ENCODE measurements at places on chromosomes 3 and 15.

DNA sequence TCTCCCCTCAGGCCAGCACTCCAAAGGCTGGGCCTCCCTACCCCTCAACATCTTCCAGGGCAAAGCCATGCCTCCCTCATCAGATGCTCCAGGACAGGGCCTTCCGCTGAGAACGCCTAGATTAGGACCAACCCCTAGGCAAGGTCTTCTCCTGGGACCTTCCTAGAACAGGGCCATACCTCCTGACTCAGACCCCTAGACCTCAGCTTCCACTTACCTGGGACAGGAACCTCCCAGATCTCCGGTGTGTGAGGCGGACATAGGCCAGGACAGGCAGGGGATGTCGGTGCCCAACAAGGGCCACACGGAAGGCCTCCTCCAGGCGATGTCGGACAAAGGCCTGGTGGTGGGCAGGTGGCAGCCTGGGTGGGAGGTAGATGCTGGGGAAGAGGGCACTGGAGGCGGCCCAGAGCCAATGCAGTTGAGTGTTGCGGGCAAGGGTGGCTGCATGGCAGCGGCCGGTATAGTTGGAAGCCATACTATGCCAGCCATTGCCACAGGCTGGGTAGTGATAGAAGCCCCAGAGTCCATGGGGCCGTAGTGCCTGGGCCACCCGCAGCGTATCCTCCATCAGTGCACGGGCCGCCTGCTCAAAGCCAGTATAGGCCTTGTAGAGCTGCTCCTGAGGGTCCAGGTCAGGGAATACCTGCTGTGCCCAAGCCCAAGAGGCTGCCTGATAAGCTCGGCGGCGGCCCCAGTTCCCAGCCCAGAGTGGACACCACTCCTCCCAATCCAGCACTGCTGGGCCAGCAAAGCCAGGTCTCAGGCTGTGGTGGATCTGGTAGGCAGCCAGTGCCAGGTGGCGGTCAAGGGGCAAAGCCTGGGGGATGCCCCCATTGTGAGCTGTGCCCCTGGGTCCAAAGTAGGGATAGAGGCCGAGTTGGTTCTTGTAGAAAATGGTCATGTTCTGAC lies 2.5 kb upstream of the IFRD2 start:
- DNase-seq = no peak

- no peak for DNase-seq
Observed at GRCh38 chr3:53478166-53478830, 16.1 kb upstream of the CACNA1D start.

- DNase-seq = peak; percentile 39
Observed at GRCh38 chr3:106485802-106486201, 617.0 kb upstream of the CBLB start.

- no peak for DNase-seq
Observed at GRCh38 chr15:37077623-37078351, 22.6 kb downstream of the MEIS2 start.

DNA sequence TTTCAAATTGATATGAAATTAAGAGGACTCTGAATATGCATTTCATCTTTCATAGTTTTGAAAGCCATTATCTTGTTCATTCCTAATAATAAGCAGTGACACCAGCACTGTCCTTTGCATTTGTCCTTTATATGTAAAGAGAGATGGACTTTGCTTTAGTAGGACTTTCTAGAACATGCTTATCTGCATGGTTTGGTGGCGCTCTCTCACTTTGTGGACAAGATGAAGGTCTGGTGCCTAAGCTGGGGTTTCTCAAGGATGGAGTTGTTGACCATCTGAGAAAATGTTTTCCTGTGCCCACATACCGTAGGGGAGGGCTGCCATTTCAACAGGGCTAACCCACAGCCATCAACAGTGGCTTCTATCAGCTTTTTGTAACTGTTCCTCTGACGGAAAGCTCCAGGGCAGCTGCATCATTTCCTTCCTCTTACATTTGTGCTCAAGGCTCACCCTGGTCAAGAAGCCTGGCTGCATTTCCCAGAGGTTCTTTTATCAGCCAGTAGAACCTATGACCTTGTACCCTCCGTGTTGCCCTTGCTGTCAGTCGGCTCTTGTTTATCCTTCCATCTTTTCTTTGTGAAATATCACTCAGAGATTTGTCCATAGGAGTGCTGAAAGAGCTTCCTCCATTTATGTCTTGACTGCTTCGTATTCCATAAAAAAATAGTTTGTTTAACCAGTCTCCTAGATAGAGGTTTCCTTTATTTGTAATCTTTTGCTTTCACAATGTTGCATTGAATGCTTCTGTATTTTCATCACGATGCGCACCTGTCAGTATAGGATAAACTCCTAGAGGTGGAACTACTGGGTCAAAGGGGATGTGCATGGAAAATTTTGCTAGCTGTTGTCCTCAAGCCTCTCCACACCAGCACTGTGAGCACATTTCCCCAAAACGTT lies 44.6 kb downstream of the ABHD2 start:
- DNase-seq = no peak

- DNase-seq = no peak
Observed at GRCh38 chr3:33030802-33031201, 66.1 kb downstream of the GLB1 start.

- DNase-seq = no peak
Observed at GRCh38 chr3:187914231-187914630, 169.0 kb upstream of the BCL6 start.

GRCh38 chr3:58779934-58780333 lies 113.4 kb upstream of the FAM3D start:
- no peak for DNase-seq

DNA sequence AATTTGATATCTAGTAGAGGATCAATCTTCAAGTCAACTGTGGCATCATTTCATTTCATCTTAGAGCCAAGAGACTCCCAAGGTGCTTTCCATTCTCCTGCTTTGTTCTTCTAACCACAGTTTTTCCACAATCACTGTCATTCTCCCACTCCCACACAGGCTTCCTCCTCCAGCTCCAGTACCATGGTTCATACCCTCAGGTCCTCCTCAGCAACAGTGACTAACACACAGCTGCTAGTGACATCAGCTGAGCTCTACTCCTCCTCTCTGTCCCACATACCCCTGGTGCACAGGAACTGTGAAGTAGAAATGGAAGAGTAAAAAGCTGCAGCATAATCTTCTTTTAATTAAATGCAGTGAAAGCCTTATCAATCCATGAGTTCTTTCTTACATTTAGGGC lies 200.2 kb upstream of the DPH6 start:
- no peak for DNase-seq

DNA sequence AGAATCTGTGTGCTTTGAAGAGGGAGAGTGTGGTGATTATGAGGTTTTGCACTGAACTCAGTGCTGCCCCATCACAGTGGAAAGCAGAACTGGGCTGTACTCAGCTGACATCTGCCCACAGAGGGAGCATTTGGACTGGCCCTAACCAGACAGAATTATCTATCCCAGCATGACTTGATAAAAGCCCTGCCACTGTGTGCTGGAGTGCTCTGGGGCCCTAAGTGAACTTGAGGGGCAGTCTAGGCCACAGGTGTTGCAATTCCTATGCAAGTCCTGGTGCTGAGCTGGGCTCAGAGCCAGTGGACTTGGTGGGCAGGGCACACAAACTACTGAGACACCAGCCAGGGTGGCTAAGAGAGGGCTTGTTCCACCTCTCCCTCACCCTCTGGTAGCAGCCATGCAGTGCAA lies 269.2 kb upstream of the CTNNB1 start:
- DNase-seq = no peak

GRCh38 chr3:163971861-163972260 lies 1106.4 kb downstream of the SI start:
- DNase-seq = no peak

DNA sequence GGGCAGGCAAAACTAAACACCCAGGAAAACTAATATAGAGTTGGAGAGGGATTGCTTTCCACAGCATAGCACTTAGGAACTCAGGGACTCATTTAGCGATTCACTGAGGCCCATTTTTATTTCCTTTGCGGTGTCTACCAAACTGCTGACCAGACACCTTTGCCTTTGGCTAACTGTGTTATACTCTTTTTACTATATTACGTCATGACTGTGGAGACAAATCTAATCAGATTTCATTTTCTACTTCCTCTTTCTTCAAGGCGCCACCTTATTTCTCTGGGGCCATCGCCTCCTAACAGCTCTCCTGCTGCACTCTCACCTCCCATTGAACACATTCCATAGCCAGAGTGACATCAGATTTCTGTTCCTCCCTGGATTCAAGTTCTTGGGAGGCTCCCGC lies 215.7 kb upstream of the WNT5A start:
- no peak for DNase-seq

GRCh38 chr3:124986192-124987143 lies 51.9 kb upstream of the MUC13 start:
- DNase-seq = no peak

DNA sequence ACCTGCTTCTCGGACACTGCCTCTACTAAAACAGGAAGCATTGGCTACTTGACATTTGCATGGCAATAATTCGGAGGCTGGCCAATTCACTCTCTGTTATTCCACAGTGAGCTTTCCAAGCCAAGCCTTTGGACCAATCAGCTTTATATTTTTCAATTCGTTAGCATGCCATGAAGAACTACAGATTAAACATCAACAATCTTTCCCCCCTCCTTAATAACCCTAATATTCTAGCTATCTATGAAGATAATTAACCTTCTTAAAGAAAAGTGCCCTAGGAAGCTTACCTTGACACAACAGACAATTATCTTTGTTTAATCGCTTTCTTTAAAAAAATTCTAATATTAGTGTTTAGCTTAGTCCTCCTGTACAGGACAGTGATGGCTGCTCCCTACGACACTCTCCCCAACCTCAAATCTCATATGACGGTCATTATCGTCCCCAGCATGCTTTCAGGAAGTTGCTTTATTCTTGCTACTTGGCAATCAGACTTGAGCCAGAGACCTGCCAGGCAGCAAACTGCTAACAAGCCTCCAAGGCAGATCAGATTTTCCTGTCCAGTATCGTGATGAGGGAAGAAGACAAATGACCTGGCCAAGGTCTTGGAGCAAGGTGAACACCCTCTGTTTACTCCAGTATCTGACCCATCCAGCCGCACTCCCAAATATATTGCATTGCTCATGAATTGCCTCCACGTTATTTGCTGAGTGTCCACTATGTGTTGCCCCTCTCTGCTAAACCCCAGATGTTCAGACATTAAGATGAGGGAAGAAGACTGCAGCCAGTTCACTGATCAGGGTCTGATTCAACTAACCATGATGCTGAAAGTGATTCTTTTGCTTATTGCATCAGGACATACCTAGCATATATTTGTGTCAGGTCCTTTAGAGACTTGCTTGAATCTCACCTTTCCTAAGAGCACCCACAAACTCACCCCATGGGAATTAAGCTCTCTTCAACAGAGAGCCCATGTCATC lies 68.1 kb upstream of the LPP start:
- no peak for DNase-seq

DNA sequence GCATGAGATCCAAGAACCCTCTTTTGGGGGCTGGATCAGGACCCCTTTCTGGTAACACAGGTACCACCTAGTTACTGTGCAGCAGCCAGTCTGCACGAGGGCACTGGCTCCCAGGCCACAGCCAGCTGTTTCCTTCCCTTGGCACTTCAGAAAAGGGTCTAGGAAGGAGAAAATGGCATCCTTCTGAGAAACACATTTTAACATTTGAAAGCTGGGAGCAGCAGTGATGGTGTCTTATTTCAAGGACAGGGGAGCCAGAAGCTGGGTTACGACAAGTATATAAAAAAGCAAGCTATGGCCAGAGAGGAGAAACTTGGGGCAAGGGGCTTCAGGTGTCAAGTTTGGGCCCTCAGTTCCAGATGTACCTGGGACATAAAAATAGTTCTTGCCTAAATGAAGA lies 282.8 kb downstream of the CTNNB1 start:
- no peak for DNase-seq

DNA sequence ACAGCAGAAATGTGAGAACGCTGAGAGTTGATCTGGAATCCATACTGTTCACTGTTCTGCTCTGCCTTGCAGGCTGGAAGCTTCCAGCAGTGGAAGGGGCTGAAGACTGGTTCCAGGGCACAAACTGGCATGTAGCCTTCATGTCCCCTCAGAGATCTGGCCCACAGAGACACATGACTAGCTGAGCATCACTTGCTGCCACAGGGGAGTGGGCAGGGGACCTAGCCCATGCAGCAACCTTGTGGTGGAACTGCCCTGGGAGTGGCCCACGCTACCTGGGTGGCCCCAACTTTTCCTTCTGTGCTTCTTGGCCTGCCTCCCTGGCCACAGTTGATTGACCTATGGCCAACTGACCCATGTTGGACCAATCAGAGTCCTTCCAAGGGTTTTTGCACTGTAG lies 98.1 kb downstream of the TPRA1 start:
- no peak for DNase-seq

DNA sequence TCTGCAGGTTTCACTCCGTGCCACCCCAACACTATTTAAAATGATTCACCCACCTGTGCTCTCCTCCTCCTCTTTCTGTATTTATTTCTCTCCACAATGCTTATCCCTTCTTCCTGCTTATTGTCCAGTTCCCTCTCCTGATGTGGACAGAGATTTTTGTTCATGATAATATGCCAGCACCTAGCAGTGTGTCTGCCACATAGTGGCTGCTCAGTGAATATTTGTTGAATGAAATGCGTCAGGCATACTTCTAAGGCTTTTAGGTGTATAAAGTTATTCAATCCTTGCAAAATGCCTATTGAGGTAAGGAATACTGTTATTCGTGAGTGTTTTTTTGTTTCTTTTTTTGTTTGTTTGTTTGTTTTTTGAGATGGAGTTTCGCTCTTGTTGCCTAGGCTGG lies 67.5 kb upstream of the MME start:
- DNase-seq = no peak

- no peak for DNase-seq
Observed at GRCh38 chr15:59249816-59250215, 43.2 kb downstream of the LDHAL6B start.

- no peak for DNase-seq
Observed at GRCh38 chr3:65314269-65314668, 626.5 kb upstream of the ADAMTS9 start.

DNA sequence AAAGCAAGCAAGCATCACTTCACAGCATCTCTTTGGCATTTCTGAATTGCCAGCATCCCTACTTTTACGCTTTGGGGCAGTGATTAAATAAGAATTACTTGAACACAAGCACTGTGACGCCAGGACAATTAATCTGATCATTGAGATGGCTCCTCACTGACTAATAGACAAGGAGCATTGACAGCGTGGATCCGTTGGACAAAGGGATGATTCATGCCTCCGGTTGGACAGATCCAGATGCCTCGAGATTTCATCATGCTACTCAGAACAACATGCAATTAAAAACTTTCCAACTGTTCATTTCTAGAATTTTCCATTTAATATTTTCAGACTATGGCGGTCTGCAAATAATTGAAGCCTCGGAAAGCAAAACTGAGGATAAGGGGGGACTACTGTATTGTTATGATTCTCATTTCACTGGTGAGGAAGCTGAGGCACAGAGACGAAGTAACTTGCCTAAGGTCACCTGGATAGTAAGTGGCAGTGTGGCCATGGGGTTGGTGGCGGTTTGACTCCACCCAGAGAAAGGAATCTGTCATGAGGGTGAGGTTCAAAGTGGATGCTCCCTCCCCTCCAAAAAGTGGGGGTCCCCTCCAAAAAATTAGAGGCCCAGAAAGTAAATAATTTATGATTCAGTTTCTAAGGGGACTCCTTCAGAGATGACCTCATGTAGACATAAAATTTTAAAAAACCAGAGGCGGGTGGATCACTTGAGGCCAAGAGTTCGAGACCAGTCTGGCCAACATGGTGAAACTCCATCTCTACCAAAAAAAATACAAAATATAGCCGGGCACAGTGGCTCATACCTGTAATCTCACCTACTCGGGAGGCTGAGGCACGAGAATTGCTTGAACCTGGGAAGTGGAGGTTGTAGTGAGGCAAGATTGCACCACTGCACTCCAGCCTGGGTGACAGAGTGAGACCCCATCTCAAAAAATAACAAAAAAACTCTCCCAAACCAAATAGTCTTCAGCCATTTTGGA lies 12.3 kb upstream of the PGPEP1L start:
- no peak for DNase-seq
